Left lung (tissue), 14 donors: ENCODE measurements at places on chromosomes 6 and 20.
A peak's percentile ranks its signal among the peaks of the same experiment; 100 is the strongest.

DNA sequence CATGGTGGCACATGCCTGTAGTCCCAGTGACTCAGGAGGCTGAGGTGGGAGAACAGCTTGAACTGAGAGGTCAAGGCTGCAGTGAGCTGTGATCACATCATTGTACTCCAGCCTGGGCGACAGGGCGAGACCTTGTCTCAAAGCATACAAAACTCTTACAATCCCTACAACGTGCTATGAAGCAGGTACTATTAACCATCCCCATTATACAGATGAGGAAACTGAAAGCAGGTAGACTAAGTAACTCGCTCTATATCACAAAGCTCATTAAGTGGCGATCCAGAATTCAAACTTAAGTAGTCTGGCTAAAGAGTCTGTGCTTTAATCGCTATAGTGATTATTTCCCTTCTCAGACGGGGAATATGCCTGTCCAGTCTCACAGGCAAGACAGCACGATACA, 54.7 kb downstream of the CDK19 start:
- H3K4me1 ChIP-seq: no peaks in the 10 kb centered on the region
- DNase-seq: no peak
- H3K27me3 ChIP-seq: no peaks in the 10 kb centered on the region

GRCh38 chr6:110874880-110875547, 429 bp downstream of the AMD1 start:
- DNase-seq: peak; percentile 36
- H3K27me3 ChIP-seq: no peaks in the 10 kb centered on the region
- peak overlapping the region; percentile 94 for H3K4me3 ChIP-seq
- no peaks in the 10 kb centered on the region for H3K36me3 ChIP-seq

- no peaks in the 10 kb centered on the region for H3K27me3 ChIP-seq
- no peak overlapping the region for H3K4me3 ChIP-seq
- no peak for DNase-seq
- no peak overlapping the region for H3K27ac ChIP-seq
- H3K36me3 ChIP-seq: no peaks in the 10 kb centered on the region
These were observed 111.5 kb upstream of the RPS6KA2 start for GRCh38 chr6:166738386-166739116.

DNA sequence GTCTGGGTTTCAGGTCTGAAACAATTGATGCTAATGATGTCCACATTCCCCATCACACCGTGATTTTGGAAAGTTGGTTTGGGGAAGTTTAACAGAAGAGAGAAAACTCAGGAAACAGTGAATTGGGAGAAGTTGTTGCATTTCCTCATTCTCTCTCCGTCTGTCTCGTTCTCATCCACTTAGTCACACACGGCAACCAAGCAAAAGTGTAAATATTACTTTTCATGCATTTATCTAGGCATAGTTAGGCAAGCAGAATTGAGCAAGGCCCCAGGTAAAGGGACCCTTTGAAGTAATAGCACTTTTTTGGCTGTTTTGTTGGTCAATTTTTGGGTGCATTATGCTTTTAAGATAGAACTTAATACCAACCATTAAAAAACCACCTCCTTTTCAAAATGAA, 137.0 kb upstream of the SULF2 start:
- no peak overlapping the region for H3K4me3 ChIP-seq
- no peaks in the 10 kb centered on the region for H3K36me3 ChIP-seq
- no peak for DNase-seq
- H3K4me1 ChIP-seq: no peaks in the 10 kb centered on the region

GRCh38 chr20:15927893-15928650, 645.2 kb downstream of the KIF16B start:
- no peak for DNase-seq
- no peak overlapping the region for H3K4me3 ChIP-seq
- no peaks in the 10 kb centered on the region for H3K4me1 ChIP-seq
- no peaks in the 10 kb centered on the region for H3K36me3 ChIP-seq
- no peaks in the 10 kb centered on the region for H3K27me3 ChIP-seq
- H3K27ac ChIP-seq: no peak overlapping the region

- no peak for DNase-seq
- no peaks in the 10 kb centered on the region for H3K27me3 ChIP-seq
- H3K27ac ChIP-seq: no peak overlapping the region
- no peaks in the 10 kb centered on the region for H3K36me3 ChIP-seq
- H3K4me1 ChIP-seq: no peaks in the 10 kb centered on the region
These were observed 43.3 kb downstream of the NUDT3 start for GRCh38 chr6:34349211-34349610.

DNA sequence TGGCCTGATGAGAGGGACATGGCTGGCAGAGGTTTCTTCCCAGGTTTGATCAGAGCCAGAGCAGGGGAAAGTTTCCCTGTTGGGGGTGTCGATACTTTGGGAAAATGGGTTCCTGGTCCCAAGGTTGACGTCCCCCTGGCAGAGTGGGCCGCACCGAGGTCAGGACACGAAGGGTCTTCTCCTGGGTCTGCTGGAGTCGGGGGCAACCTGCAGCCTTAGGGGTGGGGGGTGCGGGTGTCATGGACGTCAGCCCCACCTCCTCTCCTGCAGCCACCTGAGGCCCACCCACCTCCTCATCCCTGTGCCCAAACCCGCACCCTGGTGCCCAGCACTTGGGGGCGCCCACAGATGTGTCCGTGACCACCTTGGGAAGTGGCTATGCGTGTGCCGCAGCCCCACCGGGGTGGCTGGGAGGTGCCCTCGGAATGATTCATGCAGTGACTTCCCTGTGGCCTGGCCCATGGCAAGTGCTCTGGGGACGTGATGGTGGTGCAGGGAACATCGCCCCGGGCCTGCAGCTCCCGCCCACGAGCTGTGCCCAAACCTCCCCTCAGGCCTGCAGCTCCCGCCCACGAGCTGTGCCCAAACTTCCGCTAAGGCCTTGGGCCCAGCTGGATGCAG, 64.9 kb downstream of the YTHDF1 start:
- H3K36me3 ChIP-seq: no peaks in the 10 kb centered on the region
- H3K27ac ChIP-seq: no peak overlapping the region
- peaks cover 85% of the 10 kb centered on the region for H3K27me3 ChIP-seq
- H3K4me3 ChIP-seq: no peak overlapping the region

DNA sequence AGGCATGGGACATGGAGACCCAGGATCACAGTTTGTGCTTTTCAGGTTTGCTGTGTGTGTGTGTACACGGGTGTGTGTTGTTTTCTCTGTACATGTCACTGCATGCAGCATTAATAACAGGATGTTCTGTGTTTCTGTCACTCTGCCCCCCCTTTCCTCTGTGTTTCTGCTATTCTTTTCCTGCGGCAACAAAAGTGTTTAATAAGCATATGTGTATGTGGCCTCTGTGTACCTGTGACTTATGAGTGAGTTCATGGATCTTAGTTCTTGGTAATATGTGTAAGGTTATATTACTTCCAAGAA, 9.8 kb downstream of the SYNGAP1 start:
- no peak overlapping the region for H3K27ac ChIP-seq
- H3K27me3 ChIP-seq: no peaks in the 10 kb centered on the region
- DNase-seq: no peak
- H3K4me1 ChIP-seq: peaks cover 12% of the 10 kb centered on the region

GRCh38 chr20:17634661-17635331, 47.2 kb downstream of the RRBP1 start:
- no peak overlapping the region for H3K4me3 ChIP-seq
- H3K27me3 ChIP-seq: no peaks in the 10 kb centered on the region
- H3K4me1 ChIP-seq: peaks cover 8% of the 10 kb centered on the region
- no peak for DNase-seq
- peak overlapping the region; percentile 33 for H3K27ac ChIP-seq

DNA sequence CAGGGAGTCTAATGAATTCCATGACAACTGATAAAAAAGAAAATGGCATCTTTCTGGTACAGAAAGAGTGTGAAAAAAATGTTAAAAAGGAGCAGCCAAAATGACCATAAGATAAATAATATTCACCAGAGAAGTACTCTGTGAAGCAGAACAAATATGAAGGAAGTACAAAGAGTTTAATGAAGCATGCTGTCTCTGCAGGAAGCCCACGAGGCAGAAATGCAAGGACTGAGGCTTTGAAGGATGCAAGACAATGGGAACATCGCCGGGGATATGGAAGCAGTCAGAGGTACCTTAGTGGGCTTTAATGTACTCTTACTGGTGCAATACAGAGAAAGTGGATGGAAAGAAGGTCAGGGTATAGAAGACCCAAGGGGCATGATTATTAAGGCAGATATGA, 50.7 kb downstream of the NOX3 start:
- no peak for DNase-seq
- H3K27ac ChIP-seq: no peak overlapping the region
- H3K4me3 ChIP-seq: no peak overlapping the region
- H3K27me3 ChIP-seq: no peaks in the 10 kb centered on the region
- no peaks in the 10 kb centered on the region for H3K4me1 ChIP-seq

- no peaks in the 10 kb centered on the region for H3K27me3 ChIP-seq
- no peak overlapping the region for H3K4me3 ChIP-seq
- H3K27ac ChIP-seq: no peak overlapping the region
- no peaks in the 10 kb centered on the region for H3K36me3 ChIP-seq
These were observed 16.9 kb downstream of the CAP2 start for GRCh38 chr6:17410281-17410680.

DNA sequence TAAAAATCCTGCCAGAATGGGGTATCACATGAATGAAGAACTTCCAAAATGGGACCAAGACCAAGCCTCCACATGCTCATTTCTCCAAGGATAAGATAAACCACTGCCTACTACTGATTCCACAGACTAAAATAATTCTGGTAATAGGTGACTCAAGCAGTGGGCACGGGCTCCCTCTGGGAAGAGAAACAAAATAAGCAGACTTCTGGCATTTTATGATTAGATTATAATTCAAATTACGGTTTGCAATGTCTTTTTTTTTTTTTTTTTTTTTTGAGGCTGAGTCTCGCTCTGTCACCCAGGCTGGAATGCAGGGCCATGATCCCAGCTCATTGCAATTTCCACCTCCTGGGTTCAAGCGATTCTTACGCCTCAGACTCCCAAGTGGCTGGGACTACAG, 16.0 kb downstream of the UQCC1 start:
- no peak overlapping the region for H3K27ac ChIP-seq
- no peaks in the 10 kb centered on the region for H3K27me3 ChIP-seq
- no peaks in the 10 kb centered on the region for H3K4me1 ChIP-seq
- H3K36me3 ChIP-seq: no peaks in the 10 kb centered on the region

- no peak overlapping the region for H3K27ac ChIP-seq
- peaks cover 100% of the 10 kb centered on the region for H3K27me3 ChIP-seq
- peak overlapping the region; percentile 44 for H3K4me3 ChIP-seq
- DNase-seq: no peak
These were observed 5.3 kb downstream of the LINC00237 start for GRCh38 chr20:21100578-21101452.

DNA sequence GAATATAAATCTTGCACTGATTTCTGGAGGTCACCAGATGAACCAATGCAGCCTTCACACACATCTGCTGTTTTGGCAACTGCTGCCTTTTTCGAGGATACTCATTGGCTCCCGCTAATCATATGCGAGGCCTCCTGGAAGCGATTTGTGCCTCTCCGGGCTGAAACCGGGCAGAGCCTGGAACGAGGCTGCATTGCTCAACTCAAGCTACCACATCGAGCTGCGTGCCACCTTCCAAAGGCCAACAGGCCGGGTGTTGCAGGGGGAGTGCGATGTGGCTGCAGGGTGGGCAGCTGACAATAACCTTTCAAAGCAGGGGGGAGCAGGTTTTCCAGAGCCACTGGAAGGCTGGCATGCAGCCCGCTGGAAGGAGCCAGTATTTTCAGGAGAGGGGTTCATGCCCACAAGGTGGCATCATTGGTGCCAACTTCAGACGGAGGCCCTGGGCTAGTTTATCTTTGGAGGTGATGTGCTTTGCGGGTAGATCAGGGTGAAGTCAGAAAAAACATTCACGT, 122.6 kb upstream of the IFNGR1 start:
- no peaks in the 10 kb centered on the region for H3K27me3 ChIP-seq
- no peak for DNase-seq
- H3K4me1 ChIP-seq: peaks cover 7% of the 10 kb centered on the region
- H3K27ac ChIP-seq: no peak overlapping the region
- H3K4me3 ChIP-seq: no peak overlapping the region

- H3K27me3 ChIP-seq: no peaks in the 10 kb centered on the region
- H3K36me3 ChIP-seq: no peaks in the 10 kb centered on the region
- H3K27ac ChIP-seq: no peak overlapping the region
These were observed 785.2 kb upstream of the FLRT3 start for GRCh38 chr20:15122613-15123012.

DNA sequence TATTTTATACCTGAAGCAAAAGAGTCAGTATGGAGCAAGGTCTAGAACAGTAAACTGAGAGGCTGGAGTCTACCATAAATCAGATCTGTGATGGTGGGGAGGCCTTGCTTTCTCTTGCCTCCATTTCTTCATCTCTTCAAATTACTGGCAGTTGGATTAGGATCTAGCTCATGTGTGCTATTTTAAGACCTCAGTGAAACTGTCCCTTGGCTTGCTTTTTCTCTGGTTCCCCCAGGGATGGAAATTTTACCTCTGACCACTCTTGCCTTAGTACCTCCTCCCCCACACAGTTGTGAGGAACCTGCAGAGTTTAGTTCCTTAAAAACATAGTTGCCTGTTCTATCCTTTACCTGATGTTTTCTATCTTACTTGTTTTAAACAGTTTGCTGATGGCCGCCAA, 8.5 kb downstream of the TMEM14B start:
- no peak overlapping the region for H3K27ac ChIP-seq
- H3K4me1 ChIP-seq: no peaks in the 10 kb centered on the region
- no peaks in the 10 kb centered on the region for H3K27me3 ChIP-seq
- no peaks in the 10 kb centered on the region for H3K36me3 ChIP-seq

DNA sequence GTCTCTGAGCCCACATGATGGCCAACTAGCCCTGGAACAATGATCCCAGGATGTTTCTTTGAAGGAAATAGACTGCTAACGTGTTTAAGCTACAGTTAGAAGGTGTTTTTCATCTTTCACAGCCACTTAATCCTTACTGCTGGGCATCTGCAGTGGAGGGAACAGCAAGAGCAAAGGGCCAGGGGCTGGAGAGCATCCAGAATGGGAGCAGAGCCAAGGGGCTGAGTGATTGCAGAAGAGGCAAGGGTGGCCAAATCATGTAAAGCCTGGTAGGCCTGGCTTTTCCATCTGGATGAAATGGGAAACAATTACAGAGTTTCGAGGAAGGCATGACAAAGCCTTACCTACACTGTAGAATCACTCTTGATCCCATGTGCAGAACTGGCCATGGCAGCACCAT, 18.7 kb upstream of the LAMP5 start:
- no peaks in the 10 kb centered on the region for H3K27me3 ChIP-seq
- no peak overlapping the region for H3K4me3 ChIP-seq
- H3K36me3 ChIP-seq: no peaks in the 10 kb centered on the region
- H3K27ac ChIP-seq: no peak overlapping the region

GRCh38 chr6:42066156-42066675, 15.9 kb downstream of the TAF8 start:
- no peak for DNase-seq
- peaks cover 93% of the 10 kb centered on the region for H3K36me3 ChIP-seq
- H3K27ac ChIP-seq: no peak overlapping the region
- H3K4me3 ChIP-seq: no peak overlapping the region
- H3K4me1 ChIP-seq: no peaks in the 10 kb centered on the region
